ENCODE measurements at places on chromosomes 3 and 15.

DNA sequence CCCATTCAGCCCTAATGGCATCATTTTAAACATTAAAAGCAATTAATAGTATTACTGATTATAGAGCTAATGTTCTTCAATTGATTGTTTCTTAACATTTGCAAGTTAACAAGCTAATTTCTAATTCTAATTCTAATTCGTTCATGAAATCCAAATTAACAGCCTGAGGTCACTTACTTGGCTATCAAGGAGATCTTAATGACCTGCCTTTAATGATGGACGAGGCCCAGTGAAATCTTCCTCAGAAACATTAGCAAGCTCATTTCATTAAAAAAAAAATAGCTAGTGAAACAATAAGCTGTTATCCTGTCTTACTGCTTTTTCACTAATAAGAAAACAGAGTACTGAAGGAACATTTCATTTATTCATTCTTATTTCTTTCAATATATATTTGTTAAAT, 15.4 kb upstream of the RNF7 start:
- DNase-seq: no peak

DNA sequence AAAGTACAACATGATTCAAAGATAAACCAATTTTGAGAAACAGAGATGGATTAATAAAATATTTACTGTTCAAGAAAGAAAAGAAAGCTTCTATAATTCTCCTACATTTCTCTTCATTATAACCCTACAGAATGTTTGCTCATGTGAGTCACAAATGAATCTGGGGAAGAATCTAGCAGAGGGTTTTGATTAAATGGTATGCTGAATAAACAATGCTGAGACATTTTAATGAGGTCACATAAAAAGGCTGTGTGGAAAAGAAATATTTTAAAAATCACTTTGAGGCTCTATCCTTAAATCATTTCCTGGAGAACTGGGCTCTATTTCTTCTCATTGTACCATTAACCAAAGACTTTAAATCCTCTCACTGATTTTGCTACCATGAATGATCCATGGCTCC, 727.7 kb downstream of the NTRK3 start:
- no peak for DNase-seq

GRCh38 chr3:143276592-143276991, 157.0 kb downstream of the CHST2 start:
- DNase-seq: no peak

GRCh38 chr3:168889666-168890065, 773.8 kb downstream of the MECOM start:
- DNase-seq: no peak

DNA sequence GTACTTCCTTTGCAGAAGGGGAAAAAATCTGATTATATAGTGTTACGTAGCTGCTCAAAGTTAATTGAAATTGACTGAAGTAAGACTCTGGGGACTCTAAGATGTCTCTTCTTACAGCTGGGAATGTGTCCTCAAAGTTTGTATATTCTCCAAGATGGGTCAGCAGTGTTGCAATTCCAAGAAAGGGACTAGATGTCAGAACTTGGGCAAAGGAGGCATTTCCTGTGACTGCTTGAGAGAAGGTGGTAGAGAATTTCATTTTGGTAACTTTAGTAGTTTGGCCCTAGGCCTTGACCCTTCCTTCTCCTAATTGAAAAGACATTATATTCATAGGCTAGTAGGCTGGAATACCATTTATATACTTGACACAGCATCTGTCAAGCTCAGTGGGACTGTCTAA, 33.9 kb downstream of the PTPRG start:
- DNase-seq: no peak

DNA sequence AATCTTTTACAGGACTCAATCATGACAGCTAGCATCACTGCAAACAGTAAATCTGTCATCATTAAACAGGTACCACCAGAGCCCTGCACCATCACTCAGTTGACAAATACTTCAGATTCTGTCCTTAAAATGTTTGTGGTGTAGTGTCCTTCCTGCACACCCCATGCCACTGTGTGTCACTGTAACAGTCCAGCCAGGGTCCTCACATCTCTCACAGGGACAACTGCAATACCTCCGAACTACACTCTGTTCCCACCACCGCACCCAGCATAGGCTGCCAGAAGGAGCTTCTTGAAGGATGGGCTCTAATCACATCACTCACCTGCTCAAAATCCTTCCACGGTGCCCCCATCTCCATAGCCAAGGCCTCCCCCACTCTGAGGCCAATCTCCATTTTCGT, 90.2 kb upstream of the FGF12 start:
- no peak for DNase-seq

DNA sequence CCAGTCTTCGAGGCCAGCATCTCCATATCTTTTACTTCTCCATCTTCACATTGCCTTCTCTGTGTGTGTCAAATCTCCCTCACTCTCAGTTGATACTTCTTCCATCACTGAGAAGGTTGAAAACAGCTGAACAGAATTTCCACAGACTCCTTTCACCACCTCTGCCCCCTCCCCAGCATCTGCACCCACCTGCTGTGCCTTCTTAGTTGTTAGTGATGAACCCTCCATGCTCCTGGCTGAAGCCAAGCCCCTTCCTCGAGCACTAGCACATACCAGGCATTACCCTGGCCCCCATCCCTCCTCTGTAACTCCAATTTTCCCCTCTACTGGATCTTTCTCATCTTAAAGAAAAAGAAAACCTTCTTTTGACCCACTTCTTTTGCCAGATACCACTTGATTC, 27.8 kb upstream of the ESYT3 start:
- no peak for DNase-seq

- DNase-seq: no peak
Observed at GRCh38 chr3:73448761-73449301, 175.9 kb downstream of the PDZRN3 start.

DNA sequence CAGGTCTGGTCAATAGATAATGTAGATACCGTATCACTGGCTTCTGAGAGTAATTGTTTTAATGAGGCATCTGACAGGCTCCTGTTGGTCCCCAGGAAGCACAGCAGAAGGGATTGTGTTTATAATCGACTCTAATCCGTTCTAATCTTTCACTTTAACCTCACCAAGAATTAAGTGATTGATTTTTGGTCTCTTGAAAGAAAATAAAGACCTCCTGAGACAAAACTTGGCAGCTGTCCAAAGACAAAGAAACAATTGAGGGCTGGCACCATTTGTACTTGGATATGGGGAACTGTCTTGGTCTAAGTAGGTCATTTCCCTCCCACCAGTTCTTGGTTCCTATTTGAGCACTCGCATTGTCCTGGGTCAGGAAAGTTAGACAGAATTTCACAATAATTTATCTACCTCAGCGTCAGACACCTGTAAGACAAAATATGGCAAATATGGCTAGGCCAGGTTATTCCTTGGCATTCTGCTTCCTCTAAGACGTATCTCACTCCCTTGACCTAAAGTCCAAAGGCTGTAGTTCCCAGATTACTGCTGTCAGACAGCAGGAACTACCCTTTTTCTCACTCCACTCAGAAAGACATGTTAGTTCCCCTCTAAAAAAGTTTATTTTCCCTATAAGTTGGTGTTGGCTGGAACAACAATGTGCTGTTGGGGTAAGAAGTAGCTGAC, 22.7 kb upstream of the CD96 start:
- no peak for DNase-seq

DNA sequence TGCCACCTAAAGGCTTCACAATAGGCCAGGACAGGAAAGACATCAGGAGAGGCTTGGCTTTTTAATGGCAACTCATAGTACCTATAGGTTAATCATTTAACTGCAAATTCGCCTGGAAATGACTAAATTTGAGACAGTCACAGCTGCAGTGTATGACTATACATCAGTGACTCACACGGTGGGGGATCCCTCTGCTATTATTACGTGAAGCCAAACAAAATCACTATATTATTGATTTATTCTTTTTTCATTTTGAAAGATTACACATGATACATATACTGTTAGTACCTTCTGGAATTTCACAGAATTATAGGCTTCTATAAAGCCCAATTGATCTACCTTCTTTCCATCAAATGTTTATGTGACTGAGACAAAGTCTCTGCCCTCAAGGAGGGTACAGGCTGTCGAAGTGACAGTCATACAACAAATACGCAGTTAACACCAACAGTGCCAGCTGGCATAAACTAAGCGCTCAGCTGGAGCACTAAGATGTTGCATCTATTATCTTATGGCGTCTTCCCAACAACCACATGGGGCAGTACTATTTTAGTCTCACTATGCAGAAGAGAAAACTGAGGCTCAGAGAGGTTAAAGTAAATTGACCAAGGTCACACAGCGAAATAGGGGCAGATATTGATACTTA, 82.0 kb upstream of the LMOD3 start:
- peak; percentile 36 for DNase-seq

- no peak for DNase-seq
Observed at GRCh38 chr3:126284258-126284904, 72.8 kb downstream of the KLF15 start.

GRCh38 chr3:21729888-21730459, 21.0 kb downstream of the ZNF385D start:
- no peak for DNase-seq

- DNase-seq: no peak
Observed at GRCh38 chr15:29280514-29280913, 10.9 kb upstream of the NSMCE3 start.

- DNase-seq: no peak
Observed at GRCh38 chr3:110174908-110175307, 837.6 kb upstream of the DPPA4 start.

DNA sequence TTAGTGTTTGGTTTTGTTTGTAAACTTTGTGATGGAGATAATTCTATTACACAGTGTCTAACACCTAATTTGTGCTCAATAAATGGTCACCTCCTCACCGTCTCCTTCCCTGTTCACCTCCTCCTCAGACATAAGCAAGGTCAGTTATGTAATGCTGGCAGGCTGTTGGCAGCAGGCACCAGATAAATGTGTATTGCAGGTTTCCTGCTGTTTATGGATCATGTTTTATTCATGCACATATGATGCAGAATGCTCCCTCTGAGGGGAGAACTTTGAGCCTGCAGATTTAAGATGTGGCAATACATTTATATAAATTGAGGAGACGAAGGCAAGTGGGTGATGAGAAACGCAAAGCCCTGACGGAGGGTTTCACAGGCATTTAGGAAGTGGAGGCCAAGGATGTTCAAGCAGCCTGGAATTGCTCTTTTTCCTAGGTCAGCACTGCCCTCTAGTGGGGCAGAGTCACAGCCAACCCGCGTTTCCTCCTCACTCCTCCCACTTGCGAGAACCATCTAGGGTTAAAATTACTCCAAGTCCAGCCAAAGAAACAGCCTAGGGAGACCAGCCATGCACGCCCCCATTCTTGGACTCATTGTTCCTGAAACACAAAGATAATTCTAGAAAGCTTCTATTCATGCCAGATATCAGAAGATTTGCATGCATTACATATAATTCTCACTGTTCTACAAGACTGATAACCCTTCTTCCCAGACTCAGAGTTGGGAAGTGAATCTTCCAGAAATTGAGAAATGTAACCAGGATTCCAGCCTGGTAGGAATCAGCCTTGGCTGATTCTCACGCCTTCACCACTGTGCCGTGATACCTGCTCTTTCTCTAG, 228.7 kb downstream of the SLCO3A1 start:
- no peak for DNase-seq

- no peak for DNase-seq
Observed at GRCh38 chr3:176375519-176375918, 821.8 kb downstream of the TBL1XR1 start.

DNA sequence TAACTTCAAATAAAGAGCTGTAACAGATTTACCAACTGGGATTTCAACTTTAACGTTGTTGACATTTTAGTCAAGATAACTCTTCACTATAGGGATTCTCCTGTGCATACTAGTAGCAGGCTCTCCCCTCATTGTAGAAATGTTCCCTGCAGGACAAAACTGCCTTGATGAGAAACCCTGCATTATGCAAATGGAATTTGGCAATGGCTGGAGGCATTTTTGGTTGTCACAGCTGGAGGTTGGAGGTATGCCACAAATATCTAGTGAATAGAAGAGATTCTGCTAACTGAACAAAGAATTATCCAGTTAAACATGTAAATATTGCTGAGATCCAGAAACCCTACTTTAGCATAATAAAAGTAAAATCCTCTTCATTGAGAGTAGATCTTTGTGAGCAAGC, 928.8 kb upstream of the ALCAM start:
- no peak for DNase-seq

- DNase-seq: no peak
Observed at GRCh38 chr3:45830121-45830520, 11.8 kb downstream of the LZTFL1 start.

DNA sequence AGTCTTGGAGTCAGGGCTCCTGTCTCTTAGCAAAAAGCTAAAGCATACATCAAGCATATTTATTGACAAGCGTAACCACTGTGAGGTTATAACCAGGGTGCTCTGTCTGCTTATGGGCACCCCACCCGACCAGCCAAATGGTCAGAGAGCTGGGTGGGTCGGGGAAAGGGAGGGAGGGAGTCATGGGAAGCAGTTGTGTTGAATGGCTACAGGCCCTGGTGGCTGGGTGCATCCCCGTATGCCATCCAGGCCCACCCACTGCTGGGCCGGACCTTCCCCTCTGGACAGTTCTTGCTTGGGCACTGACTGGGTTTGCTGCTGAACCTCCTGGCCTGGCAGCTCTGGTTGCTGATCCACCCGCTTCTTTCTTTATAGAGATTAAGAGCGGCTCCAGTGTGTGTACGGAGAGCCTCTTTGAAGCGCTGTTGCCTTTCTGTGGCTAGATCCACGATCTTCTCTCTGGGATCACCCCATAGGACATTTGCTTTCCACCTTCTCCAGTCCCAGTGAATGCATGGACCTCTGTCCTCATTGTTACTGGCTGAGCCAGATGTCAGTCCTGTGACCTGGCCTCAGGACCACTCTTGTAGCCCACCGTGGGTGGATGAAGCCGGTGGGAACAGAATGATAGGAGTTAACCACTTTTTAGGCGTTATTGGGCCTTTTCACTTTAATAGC, 59.6 kb downstream of the SMAD3 start:
- DNase-seq: no peak

DNA sequence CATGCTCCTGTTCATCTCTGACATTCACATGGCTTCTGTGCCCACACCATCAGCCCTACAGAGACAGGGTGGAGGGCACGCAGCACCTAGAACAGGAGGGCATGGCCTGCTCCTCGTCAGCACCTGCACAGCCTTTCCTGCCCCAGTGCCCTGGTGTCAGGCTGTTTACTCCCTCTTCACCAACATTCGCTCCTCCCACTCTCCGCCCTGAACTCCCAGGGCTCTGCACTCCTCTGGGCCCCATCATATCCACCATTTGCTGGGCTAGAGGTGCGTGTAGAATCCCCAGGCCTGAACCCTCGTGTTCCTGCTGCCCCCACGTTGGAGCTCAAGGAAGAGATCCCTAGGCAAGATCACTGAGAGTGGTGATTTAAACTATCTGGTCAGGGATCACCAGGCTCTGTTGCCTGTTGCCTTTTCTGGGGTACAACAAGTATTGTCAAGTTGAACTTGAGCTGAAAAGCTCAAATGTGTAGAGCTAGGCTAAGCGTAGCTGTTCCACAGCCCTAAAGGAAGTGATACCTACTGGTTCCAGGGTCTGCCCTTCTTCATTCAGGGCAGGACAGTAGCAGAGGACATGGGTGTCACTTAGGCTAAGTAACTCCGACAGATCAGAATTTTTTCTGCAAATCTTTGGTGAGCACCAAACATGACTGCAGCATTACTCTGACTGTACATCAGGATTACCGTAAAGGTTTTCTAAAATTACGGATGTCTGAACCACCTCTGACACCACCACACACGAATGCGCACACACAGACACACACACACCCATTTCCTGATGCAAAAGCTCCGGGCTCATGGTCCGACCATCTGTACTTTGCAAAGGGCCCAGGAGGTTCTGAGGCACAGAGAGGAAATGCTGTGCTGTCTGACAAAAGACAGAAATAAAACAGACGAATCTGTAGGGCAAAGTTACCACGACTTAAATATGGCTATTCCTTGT, 43.7 kb upstream of the GNB5 start:
- DNase-seq: no peak

GRCh38 chr3:55534876-55535275, 47.8 kb upstream of the WNT5A start:
- no peak for DNase-seq

All from activated CD4-positive, CD25-positive, alpha-beta regulatory T cell treated with anti-CD3 and anti-CD28 coated beads, Interleukin-2, amount 50 U/mL, for 16 hours (primary cell).